ENCODE measurements at places on chromosomes 7 and 10. TPM values are rescaled to one million over a fixed set of nuclear protein-coding genes. Genes with fewer than 3 reads are reported as not detected.

The MCM10 gene
- 12.5 TPM for polyA plus RNA-seq

The PTPRZ1 gene
- polyA plus RNA-seq, result 3.0 TPM

The ZCWPW1 gene
- 7.5 TPM for polyA plus RNA-seq

The MCM7 gene
- polyA plus RNA-seq, result 173 TPM

The AKR1C3 gene
- 63.1 TPM for polyA plus RNA-seq

The AKR1D1 gene
- polyA plus RNA-seq, result 0.13 TPM

The SDK1 gene
- polyA plus RNA-seq, result 5.9 TPM

The CABCOCO1 gene
- 2.6 TPM for polyA plus RNA-seq

The C1GALT1 gene
- polyA plus RNA-seq, result 36.3 TPM

The SPDYE11 gene
- 0.83 TPM for polyA plus RNA-seq

The KIAA1549 gene
- polyA plus RNA-seq, result 13.6 TPM

The C10orf95 gene
- polyA plus RNA-seq, result 2.3 TPM

The GJD4 gene
- polyA plus RNA-seq, result 0.26 TPM

GRCh38 chr10:104941662-104942061 lies 300.6 kb downstream of the SORCS3 start:
- no peak for DNase-seq

GRCh38 chr10:28533186-28533564 lies 257 bp downstream of the WAC start:
- no peak for DNase-seq

DNA sequence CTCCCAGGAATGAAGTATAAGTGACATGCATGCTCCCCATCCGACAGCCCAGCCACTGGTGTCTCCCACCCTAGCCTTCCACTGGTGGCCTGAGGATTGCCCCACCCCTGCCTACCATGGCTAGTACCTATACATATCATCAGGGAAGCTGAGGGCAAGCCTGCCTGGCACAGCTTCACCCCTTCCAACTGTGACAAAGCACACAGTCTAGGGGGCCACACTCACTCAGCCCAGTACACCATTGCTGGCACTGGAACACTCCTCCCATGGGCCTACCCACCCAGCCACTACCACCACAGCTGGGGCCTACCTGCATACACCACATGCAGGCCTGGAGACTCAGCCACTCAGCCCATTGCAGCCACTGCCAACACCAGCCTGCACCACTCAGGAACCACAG lies 393.1 kb upstream of the STEAP1 start:
- DNase-seq, result no peak

- DNase-seq, result no peak
These were observed 191.3 kb downstream of the FGFR2 start for GRCh38 chr10:121406823-121407545.

DNA sequence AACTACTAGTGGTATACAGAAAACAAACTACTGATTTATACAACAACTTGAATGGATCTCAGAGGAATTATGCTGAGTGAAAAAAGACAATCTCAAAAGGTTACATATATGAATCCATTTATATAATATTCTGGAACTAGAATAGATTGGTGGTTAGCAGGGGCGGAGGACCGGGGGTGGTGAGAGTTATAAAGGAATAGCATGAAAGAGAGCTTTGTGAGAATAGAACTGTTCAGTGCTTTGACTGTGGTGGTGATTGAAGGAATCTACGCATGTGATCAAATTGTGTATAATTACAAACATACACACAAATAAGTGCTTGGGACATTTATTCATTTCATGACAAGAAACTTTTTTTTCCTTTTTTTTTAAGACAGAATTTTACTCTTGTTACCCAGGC lies 19.6 kb downstream of the RAB19 start:
- DNase-seq, result no peak

- DNase-seq, result no peak
These were observed 408.9 kb downstream of the GLRX3 start for GRCh38 chr10:130545122-130545521.

GRCh38 chr7:133165529-133165928 lies 83.6 kb upstream of the CHCHD3 start:
- DNase-seq, result no peak

DNA sequence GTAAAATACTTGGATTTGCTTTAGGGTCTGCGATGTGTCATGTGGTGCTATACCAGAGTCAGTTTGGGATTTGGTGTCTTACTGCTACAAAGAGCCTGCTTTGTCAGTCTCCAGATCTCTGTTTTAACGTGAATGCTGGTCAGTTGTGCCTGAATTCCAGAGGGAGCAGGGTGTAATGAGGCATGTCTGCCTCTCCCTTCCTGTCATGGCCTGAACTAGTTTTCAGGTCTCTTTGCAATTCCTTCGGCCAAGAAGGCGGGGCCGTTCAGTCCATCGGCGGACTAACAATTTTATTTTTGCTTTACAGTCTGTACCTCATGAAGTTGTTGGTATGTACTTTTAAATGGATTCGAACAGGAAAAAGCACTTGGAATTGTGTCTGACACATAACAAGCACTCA lies 465.1 kb upstream of the ADARB2 start:
- peak; percentile 29 for DNase-seq

- peak; percentile 37 for DNase-seq
These were observed 80.5 kb upstream of the TAS2R16 start for GRCh38 chr7:123075838-123076467.

DNA sequence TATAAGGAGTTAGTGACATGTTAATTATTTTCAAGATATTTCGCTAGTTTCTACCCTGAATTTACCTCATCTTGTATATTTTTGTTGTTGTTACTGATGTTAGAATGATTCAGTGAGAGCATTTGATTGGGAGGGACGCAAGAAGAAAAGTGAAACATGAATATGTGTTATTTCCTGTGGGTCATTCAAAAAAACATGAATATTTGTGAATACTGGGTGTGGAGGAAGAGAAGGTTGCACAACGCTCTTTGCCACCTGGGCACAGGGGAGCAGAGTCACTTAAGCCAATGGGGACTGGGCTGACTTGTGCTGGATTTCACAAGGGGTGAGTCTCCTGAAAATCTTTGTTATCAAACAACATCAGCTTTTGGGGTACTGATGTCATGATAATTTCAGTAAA lies 39.5 kb downstream of the AGK start:
- DNase-seq, result no peak

DNA sequence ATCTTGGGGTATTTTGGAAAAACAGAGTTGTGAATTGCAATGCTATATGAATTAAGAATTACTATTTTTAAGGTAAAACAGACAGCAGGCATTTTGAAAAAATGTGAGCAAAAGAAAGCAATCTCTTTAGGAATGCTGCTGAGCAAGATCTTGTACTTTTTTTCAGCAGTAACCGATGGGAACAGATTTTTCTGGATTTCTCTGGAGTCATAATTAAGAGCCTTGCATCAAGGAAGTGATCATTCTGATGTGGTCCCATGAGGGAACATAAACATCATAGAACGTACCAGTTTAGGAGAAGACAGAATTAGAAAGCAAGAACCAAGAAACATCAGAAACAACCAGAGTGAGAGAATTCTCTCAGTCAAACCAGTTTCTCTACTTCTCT lies 157.0 kb upstream of the AGR3 start:
- DNase-seq, result no peak

DNA sequence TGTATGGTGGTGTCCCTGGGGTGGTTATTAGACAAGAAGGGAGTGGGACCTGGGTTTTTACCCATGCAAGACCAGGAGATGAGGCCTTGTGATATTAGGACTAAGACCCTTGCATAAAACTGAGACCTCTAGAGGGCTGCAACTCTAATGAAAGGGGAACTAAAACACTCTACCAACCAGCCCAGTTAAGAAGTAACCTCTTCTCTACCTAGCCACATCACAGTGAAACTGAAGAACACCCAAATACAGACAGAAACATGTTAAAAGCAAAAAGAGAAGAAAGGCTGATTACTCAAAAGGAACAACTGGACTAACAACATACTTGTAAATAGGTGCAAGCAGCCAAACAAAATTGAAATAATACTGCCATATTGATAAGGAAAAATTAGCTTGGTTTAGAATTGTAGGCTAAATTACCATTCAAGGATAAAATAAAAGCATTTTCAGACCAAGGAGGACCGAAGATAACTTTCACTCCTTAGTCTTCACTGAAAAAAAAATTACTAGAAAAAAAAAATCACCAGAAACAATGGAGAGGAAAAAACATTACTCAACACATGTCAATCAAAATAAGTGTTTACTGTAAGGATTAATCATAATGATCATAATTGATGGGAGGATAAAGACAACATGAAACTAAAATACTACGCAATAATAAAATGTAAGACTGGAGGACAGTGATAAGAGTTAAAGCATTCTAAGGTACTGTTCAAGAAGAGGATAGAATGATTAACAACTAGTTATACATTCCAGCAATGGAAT lies 27.6 kb downstream of the ERLIN1 start:
- no peak for DNase-seq

GRCh38 chr7:105916603-105917002 lies 40.2 kb upstream of the ATXN7L1 start:
- DNase-seq, result no peak

- no peak for DNase-seq
These were observed 258.9 kb upstream of the NPY start for GRCh38 chr7:24025094-24025493.

- peak; percentile 60 for DNase-seq
These were observed 435.8 kb upstream of the MGMT start for GRCh38 chr10:129030996-129031843.

DNA sequence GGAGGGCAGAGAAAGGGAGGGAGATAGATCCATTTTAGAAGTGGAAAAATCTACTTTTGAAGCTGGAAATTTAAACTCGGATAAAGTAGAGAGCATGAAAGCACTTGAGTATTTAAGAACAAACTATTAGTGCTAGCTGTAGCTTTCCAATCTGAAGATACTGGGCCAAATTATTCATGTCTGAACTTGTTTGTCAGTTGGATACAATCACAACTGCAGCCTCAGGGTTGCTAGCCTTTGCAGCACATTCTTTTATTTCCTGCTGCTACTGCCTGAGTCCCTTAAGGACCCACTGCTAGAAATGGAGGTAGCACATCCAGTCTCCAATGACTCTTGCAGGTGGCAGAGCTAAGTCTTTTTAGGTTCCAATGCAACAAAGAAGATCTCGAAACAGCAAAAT lies 8.3 kb upstream of the SLC25A13 start:
- DNase-seq, result no peak

DNA sequence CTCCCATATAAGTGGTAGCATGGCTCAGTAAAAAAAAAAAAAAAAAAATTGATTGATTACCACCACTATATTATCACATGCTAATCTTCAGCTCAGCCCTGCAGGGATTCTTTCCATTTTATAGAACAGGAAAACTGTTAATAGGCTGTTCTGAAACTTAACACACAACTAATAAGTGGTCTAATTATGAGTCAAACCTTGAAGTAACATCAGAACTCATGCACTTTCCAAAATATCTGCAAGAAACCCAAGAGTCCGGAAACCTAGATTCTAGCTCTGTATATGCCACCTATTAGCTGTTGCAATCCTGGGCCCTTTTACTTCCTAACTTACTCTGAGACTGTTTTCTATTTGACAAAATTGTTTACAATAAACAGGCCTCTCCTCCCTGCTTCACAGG lies 23.9 kb downstream of the SEM1 start:
- no peak for DNase-seq

- no peak for DNase-seq
These were observed 245.7 kb downstream of the CCSER2 start for GRCh38 chr10:84574102-84574501.

GRCh38 chr10:63331586-63331985 lies 134.2 kb downstream of the JMJD1C start:
- no peak for DNase-seq

GRCh38 chr7:24728121-24728500 lies 29.2 kb downstream of the GSDME start:
- DNase-seq, result no peak

GRCh38 chr7:47594406-47594805 lies 12.5 kb upstream of the TNS3 start:
- no peak for DNase-seq

- DNase-seq, result no peak
These were observed 1.1 kb upstream of the ZNF467 start for GRCh38 chr7:149774237-149775175.

GRCh38 chr10:36381748-36382147 lies 739.7 kb upstream of the FZD8 start:
- no peak for DNase-seq

DNA sequence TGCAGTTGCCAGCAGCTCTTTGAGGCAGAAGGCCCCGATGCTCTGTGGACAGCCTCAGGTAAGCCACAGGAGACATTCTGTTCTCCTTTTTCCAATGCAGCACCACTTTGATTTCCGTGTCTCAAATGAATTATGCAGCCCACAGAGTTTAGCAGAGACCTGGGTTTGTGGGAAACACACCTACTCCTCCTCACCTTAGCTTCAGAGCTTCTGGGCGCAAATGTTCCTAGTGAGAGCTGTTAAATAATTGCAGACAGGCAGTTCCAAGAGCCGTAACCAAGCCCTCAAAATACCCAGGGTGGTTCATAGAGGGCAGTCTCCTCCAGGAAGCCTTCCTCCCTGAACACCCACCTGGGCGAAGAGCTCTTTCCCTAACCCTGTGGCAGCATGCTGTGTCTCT lies 69.2 kb upstream of the AGK start:
- no peak for DNase-seq

GRCh38 chr10:21399392-21400035 lies 126.0 kb downstream of the SKIDA1 start:
- DNase-seq, result peak; percentile 52

- no peak for DNase-seq
These were observed 40.3 kb downstream of the SGCE start for GRCh38 chr7:94615666-94616065.

- DNase-seq, result no peak
These were observed 76.8 kb upstream of the KLF6 start for GRCh38 chr10:3861795-3862194.

GRCh38 chr7:106987777-106988176 lies 56.7 kb upstream of the PRKAR2B start:
- DNase-seq, result no peak

DNA sequence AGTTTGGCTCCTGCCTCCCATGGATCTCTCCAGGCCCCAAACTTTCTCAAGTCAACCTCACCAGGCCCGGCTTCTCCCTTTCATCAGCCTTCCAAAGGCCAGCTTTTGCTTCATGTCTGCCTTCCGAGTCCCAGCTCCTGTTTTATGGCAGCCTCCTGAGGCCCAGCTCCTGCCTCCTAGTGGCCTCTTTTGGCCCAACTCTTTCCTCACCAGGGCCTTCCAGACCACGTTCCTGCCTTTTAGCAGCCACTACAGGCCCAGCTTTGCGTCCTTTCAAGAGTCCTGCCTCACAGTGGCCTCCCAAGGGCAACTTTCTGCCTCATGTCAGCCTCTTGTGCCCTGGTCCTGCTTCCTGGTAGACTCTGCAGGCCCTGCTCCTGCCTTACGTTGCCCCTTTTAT lies 15.3 kb upstream of the TMEM248 start:
- DNase-seq, result no peak

- no peak for DNase-seq
These were observed 24.5 kb downstream of the SNX13 start for GRCh38 chr7:17915796-17916195.

GRCh38 chr10:97911217-97911616 lies 61.6 kb downstream of the GOLGA7B start:
- DNase-seq, result no peak

DNA sequence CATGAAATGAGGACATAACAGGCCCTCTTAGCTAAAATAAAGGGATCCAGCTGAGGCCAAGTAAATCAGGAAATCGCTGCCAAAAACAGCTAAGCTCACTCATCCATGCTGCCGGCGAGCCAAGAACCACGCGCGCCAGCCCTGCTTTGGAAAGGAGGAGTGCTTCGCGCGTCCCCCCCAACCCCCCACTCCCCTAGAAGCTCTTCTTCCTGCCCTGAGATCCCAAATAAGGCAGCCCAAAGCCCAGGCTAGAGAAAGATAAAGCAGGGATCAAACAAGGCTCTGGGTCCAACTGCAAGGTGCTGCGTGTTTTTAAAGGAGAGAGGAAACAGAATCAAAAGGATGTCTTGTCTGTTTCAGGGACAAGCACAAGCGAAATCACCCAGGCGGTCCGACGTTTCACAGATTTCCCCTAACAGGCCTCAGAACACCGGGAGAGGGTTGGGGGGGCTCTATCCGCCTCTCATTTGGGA lies 168.3 kb upstream of the AUTS2 start:
- DNase-seq, result peak; percentile 52

All from renal cortex interstitium (tissue), 15 donors.